ENCODE measurements at places on chromosomes 1 and 21.

DNA sequence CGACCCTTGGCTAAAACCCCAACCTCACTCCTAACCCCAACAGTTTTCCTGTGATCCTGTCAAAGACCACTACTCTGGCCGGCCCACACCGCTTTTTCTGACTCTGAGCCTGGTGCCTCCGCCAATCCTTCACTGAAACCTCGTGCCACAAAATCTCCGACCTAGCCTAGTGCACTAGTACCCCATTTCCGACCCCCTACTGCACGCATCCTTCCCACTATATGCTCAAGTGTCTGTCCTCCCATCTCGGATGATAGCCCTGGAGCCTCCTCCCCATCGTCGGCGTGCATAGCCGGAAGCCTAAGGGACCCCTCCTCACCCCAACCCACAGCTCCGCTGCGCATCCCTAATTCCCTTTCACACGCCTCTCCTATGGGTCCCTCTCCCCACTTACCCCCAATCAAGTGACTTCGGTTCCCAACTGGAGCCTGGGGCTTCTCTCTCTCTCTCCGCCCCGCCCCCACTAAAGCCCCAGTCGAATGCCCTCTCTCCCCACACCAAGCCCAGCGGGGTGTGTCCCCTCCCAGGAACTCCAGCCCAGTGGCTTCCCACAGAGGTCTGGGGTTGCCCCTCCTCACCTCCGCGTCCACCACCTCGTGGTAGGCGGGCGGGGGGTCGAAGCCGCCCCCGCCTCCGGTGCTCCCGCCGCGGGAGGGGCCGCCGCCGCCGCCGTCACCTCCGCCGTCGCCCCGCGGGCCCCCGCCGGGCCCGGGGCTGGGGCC is 791 bp downstream of the USP24 start:
- peak; percentile 18 for DNase-seq

DNA sequence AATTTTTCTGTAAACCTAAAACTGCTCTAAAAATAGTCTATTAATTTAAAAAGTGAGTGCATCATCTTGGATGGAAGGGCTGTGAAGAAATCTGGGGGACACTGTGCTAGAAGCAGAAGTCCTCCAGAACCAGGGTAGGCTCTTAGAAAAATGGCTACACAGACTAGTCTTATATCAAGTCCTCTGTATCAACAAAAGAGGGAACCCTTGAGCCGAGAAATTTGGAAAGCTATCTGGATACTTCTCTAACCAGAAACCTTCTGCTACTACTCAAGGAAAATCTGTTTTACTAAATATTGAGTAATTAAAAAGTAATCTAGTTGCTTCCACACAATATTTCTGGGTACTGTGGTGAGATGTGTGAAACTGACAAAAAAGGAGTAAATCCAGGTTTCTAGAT is 92.1 kb downstream of the WDR3 start:
- DNase-seq = no peak

- no peak for DNase-seq
These were observed 842.9 kb upstream of the ADGRL4 start for GRCh38 chr1:79849388-79849787.

DNA sequence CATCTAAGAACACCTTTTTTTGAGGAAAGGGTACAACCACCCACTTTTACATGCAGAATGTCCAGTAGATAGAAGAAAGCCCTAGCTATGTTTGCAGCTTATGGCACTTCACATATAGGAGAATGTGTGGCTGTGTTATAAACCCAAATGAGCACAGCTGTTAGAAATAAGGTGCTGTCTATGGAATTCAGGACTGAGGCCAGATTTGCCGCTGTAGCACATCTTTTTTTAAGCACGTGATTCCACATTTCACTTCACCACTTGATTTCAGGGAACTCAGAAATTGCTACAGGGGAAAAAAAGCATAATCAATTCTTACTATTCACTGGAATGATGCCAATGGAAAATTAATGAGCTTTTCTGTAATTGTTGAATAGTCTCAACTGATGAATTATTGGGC is 147.2 kb upstream of the ADAMTS5 start:
- no peak for DNase-seq

GRCh38 chr1:216464489-216464888 is 41.2 kb upstream of the USH2A start:
- no peak for DNase-seq

DNA sequence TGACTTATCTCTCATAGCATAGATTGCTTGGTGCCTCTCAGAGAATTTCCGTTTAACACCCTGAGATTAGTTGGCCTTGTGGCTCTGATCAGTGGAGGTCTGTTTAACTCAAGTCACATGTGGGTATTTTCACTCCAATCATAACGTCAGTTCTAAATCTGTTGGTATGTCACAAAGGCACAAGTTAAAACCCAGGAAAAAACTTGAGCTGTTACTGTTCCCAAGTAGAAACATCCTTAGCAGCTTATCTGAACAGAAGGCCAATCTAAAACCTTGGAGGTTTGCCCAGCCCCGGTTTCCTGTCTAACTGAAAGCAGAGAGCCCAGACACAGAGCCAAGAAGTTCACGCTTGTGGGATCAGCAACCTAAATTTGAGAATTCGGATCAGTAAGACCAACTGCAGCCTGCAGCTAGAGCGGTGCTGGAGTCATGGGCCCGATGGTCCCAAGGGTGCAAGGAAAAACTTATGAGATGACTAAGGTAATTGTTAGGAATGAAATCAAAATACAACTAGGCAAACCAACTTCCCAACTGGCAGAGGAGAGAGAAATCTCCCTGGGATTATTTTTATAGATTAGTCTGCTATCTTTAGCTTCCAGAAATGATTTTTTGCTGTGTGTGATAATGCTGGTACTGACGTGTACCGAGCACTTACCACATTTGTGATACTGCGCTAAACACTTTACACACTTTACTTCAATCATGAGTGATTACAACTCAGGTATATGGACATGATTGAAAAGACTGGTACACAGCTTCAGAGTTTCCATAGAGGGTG is 90.2 kb upstream of the C1orf21 start:
- DNase-seq = no peak

DNA sequence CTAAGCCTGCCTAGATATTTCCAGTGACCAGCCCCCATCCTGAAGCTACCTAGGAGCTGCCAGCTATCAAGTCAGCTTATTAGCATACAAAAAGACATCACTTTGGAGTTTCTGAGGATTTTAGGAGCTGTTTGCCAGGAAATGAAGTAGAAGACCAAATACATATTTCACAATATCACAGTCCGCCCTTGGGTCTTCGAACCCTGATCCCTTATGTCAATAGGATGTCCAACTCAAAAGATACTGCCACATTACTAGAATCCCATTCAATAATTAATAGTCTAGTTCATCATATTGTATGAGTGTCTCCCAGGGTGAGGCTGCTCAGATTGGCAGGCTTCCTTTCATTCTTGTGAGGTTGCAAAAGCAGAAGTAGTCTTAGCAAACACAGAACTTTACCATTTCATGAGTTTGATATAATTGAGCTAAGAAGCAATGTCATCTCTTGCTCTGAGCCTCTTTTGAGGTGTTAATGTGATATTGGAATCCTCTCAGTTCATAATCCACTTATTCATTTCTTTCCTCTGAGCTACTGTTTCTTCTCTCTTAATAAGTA is 13.6 kb downstream of the IPO9 start:
- no peak for DNase-seq

- no peak for DNase-seq
These were observed 37.7 kb upstream of the BCL10 start for GRCh38 chr1:85313888-85314696.

DNA sequence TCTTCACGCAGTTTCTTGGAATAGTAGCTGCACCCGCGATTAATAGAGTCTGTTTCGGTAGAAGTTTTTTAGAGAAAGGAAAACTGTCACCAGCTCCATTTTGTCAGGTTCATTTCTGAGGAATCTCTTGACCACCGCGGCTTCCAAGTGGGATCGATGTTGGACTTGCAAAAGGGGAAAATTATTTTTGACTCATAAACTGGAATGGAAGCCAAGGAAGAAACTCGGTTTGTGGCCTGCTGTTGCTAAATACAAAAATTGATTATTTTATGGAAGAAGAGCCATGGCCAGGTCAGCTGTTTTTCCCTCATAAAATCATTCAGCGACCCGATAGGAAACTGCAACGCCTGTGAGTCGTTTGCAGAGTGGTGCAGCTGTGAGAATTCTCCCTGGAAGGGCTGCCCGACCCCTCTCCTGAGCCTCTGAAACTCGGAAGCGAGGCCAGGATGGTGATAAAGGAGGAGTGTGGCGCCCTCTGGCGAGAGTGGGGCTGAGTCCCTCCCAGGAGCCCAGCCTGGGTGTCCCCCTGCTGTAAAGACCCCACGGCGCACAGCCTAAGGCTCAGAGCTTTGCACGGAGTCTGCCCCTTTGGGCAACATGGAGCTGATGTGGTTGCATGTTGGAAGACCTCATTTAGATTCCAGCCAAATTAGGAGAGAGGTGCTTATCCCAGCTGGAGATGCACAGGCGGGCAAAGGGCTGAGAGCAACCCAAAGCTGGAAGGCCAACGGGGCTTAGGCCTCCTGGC is 83.6 kb upstream of the SLC25A33 start:
- peak; percentile 73 for DNase-seq

- no peak for DNase-seq
These were observed 59.9 kb downstream of the WARS2 start for GRCh38 chr1:119080586-119080985.

GRCh38 chr1:89641781-89642180 is 8.9 kb downstream of the LRRC8C start:
- DNase-seq = no peak

- DNase-seq = no peak
These were observed 5.0 kb downstream of the NDUFS2 start for GRCh38 chr1:161207173-161207572.

GRCh38 chr1:160104486-160104885 is 6.1 kb upstream of the IGSF8 start:
- no peak for DNase-seq

DNA sequence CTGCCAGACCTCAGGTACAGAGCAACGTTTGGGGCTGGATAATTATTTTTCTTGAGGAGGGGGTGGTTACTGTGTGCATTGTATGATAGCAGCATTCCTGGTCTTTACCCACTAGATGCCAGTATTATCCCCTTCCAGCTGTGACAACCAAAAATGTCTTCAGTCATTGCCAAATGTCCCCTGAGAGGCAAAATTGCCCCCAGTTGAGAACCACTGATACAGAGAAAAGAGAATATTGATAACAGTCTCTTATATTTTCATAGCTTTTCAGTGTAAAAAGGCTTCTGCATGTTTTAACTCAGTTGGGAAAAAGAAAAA is 51.8 kb upstream of the SYT14 start:
- DNase-seq = no peak

DNA sequence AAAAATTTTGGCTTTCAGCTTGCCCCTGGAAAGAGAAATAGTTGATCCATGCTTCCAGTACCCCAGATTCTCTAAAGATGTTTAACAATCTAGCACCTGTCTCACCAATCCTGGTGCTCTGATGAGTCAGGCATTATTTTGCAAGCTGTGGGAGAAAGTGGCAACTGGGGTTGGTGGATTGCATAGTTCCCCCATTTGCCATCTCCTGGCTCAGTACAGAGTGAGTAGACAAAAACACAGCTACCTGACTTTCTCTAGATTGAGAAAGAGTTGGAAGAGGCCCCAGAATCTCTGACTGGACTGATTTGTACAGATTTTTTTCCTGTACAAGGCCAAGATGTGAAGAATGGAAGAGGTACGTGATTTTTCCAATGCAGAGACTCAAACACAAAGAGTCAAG is 75.1 kb upstream of the NEGR1 start:
- no peak for DNase-seq

DNA sequence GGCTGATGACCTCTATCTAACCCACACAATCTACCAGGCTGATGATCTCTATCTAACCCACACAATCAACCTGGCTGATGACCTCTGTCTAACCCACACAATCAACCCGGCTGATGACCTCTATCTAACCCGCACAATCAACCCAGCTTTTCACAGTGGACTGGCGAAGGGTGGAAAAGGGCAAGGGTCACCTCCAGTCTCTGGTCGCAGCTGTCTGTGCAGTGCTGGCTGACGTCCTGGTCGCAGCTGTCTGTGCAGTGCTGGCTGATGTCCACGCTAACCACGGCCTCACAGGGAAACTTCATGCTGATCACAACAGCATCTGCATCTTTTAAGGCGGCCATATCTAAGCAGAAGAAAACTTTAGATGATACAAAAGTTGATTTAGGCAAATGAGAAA is 12.2 kb upstream of the CCDC27 start:
- DNase-seq = no peak

- DNase-seq = no peak
These were observed 67.3 kb upstream of the AKT3 start for GRCh38 chr1:243917177-243917862.

- DNase-seq = peak; percentile 42
These were observed 36.1 kb downstream of the CLSTN1 start for GRCh38 chr1:9787702-9788101.

- no peak for DNase-seq
These were observed 183.5 kb downstream of the RUNX1 start for GRCh38 chr21:34865400-34866241.

- DNase-seq = no peak
These were observed 307.9 kb downstream of the COL11A1 start for GRCh38 chr1:102800406-102800805.

DNA sequence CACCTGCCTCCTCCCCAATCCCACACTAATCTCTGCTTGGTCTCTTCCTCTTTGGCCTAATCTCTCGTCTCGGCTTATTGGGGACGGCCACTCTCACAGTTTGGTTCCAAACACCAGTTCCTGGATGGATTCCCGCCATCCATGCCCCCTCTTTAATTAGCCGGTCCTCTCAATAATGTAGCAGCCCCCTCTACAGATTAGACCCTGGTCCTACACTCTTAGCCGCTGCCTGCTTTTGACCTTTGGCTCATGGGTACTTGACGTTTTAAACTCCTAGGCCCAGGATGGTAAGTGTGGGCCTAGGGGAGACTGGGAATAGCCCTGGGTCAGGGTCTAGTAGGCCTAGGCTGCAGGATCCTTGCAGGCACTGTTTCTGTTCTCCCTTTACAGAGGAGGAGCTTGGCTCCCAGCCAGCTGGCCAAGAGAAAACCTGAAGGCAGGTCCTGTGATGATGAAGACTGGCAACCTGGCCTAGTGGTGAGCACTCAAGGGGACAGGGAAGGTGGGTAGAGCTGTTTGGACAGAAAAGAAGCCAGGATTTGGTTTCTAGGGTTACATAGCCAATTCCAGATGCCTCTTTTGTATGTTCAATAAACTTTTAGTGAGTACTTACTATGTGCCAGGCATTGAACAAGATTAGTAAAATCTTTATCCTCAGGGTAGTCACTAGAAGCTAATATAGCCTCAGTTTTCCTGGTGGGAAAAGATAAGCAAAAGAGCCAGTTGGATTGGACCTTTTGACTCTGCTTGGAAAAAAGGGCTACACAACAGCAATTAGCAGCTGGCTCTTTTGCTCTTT is 758 bp downstream of the RAD54L start:
- DNase-seq = peak; percentile 4

GRCh38 chr1:15959827-15960446 is 16.0 kb downstream of the ZBTB17 start:
- no peak for DNase-seq
